ENCODE measurements at places on chromosomes 16 and 17.
A peak's percentile ranks its signal among the peaks of the same experiment; 100 is the strongest.

DNA sequence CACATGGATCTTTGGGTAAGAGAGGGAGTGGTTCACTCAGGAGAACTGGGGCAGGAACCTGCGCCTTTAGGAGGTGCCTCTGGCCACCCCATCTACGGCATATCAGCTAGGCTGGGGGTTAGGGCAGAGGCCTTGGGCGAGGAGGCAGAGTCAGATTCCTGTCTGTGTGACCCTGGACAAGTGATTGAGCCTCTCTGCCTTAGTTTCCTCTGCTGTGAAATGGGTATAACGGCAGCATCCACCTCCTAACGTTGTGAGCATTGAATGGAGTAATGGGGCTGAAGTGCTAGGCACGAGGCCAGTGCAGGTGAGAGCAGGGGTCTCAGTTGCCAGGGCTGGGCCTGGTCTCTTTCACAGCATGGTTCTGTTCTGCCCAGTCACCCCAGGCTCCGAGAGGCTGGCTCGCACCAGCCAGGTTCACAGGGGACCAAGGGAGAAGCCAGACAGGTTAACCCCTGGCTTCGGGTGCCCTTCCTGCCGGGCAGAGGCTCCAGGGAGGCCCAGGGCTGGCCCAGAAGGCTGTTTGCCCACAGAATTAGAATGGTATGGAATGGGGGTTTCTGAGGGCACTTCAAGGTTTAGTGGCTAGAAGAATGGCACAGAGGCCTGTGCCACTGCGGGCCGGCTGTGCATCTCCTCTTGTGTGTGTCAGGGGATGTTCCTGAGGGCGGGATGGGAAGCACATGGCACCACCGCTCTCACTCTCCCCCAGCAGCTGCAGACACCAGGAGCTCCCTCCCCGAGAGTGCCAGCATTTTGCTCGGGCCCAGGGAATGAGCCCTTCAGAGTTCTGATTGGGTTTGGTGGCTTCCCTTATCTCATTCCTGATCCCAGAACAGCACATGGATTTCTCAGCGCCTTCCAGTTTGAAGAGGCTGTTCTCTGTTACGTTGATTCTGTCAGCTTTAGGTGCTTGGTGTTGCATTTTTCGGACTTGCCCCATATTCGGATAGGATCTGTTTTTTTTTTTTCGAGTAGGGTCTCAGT is 23.8 kb downstream of the UNC13D start:
- DNase-seq: no peak

- DNase-seq: no peak
Observed at GRCh38 chr16:56106527-56106926, 84.8 kb upstream of the GNAO1 start.

DNA sequence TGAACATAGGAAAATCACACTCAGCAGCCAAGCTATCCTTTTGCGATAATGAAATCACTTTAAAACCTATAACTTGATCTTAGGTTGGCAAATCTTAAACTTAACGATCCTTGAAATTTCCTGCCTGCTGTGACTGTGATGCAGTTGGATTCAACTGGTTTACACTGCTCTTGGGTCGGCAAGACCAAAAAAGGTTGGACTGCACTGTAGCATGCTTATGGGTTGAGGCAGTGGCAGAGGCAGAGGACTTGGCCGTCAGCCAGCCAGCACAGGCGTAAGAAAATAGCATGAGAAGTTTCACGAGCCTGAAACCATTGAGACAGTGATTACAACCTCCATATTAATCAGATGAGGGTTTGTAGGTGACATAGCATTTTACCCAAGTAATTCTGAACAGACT is 21.4 kb downstream of the WSB1 start:
- DNase-seq: peak; percentile 88

GRCh38 chr17:47959825-47960655 is 2.4 kb upstream of the PRR15L start:
- no peak for DNase-seq

GRCh38 chr17:45739786-45740185 is 44.3 kb upstream of the CRHR1 start:
- DNase-seq: no peak

DNA sequence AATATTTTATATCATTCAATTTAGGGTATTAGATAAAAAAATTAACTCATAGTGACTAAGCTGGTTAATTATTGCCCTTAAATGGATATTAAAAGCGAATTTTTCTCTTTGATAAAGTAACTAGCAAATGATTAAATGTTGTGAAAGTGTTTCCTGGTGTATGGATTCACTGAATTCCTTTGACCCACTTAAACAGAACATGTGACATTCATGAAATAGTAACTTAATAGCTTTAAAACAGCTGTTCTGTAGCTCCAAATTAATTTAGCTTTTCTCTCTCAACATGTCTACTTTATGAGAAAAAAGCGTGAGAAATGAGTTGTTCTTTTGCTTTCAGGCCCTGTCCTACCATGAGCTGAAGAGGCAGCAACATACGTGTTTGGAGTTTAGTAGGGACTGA is 36.4 kb upstream of the APPBP2 start:
- peak; percentile 25 for DNase-seq

DNA sequence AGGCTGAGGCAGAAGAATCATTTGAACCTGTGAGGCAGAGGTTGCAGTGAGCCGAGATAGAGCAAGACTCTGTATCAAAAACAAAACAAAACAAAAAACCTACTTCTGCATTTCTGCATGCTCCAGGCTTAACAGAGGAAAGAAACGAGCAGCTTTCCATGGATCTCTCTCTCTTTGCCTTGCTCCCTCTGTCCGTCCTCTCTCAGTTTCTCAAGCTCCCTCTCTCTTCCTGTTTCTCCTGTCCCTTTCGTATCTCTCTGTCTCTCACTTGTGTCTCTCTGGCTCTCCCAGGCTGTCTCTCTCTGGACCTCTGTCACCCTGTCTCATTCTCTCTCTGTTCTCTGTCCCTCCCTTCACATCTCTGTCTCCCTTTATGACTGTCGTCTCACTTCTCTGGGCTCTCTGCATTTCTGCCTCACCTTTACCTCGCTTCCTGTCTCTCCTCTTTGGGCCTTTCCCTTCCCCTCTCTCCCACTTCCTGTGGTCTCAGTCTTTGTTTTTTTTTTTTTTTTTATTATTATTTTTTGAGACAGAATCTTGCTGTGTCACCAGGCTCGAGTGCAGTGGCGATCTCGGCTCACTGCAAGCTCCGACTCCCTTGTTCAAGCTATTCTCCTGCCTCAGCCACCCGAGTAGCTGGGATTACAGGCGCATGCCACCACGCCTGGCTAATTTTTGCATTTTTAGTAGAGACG is 4.1 kb upstream of the PITPNA start:
- DNase-seq: no peak

- DNase-seq: no peak
Observed at GRCh38 chr17:65071861-65072260, 15.3 kb upstream of the GNA13 start.

- no peak for DNase-seq
Observed at GRCh38 chr17:80124351-80124981, 22.5 kb downstream of the EIF4A3 start.

- DNase-seq: peak; percentile 99
Observed at GRCh38 chr16:4263504-4264436, 9.1 kb downstream of the TFAP4 start.

DNA sequence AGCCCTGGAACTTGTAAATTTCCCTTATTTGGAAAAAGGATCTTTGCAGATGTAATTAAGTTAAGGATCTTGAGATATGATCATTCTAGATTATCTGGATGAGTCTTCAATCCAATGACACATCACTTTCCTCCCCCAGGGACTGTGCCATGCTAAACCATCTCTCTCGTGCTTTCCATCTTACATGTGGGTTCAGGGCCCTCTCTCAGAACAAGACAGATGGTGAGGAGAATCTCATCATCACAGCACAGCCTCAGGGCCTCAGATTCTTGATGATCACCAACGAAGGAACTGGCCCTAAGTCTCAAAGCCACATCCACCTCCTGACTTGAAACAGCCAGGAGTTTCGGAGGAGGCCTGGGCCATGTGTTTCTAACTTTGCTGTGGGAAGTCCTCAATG is 78.7 kb downstream of the LITAF start:
- DNase-seq: no peak

DNA sequence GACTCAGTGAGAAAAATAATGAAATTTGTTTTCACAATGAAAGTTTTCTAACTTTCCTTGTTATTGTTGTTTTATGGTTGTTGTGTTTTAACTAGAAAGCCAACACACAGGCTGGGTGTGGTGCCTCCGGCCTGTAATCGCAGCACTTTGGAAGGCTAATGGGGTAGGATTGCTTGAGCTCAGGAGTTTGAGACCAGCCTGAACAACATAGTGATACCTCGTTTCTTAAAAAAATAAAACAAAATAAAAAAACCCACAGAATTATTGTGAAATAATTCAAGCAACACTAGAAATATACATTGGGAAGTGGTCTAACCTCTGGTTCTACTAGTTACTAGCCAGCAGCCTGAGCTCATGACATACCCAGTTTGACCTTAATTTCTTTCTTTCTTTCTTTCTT is 630 bp downstream of the MILR1 start:
- DNase-seq: peak; percentile 43

- no peak for DNase-seq
Observed at GRCh38 chr16:67723911-67724305, 4.8 kb upstream of the GFOD2 start.

GRCh38 chr16:12793865-12794240 is 9.8 kb downstream of the CPPED1 start:
- no peak for DNase-seq

- DNase-seq: no peak
Observed at GRCh38 chr16:88289001-88289400, 93.8 kb upstream of the ZNF469 start.

DNA sequence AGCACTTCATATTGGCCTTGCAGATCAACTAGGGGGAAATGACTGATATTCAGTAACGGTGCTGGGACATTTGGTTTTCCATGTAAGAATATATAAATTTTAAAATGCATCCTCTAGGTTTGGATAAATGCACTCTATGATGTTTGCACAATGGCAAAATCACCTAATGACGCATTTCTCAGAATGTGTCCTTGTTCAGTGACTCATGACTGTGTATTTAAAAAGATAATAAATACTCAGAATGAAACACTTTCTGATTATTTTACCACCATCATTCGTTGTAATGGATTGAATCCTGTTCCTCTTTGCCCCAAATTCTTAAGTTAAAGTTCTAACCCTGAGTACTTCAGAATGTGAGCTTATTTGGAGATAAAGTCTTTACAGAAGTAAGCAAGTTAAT is 17.2 kb upstream of the ADGRG1 start:
- no peak for DNase-seq

GRCh38 chr16:30692396-30693064 is 6.4 kb upstream of the SRCAP start:
- no peak for DNase-seq

- DNase-seq: no peak
Observed at GRCh38 chr16:28107232-28107631, 43.7 kb upstream of the GSG1L start.

DNA sequence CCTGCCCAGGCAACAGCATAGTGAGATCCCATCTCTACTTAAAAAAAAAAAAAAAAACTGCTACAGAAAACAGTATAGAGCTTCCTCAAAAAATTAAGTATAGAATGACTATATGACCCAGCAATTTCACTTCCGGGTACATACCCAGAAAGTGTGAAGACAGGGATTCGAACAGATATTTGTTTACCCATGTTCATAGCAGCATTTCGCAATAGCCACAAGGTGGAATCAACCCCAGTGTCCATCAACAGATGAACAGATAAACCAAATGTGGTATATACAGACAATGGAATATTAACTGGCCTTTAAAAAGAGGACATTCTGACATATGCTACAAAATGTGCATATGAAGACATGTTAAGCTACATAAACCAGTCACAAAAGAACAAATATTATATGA is 95.5 kb downstream of the CHD9NB start:
- no peak for DNase-seq

GRCh38 chr17:33976831-33977230 is 278.3 kb upstream of the CCL2 start:
- no peak for DNase-seq

DNA sequence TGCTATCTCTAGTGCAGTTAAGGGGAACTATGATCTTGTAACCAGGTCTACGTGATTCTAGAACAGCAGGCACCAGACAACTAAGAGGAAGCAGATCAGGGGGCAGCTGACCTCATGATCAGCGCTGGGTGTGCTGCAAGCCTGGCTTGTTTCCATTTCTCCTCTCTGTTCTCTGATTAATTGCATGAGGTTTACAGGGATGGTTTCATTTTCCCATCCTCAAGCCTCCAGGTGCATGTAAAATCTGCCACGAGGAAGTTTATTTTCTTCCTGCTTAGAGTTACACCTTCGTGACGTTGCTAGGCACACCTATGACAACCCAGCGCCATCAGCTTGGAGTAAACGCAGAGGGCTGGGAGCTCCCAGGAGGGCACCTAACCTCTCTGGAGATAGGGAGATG is 4.3 kb upstream of the NUPR1 start:
- peak; percentile 30 for DNase-seq

GRCh38 chr16:56749672-56750491 is 20.0 kb downstream of the NUP93 start:
- DNase-seq: no peak

- DNase-seq: no peak
Observed at GRCh38 chr17:16044487-16044886, 44.9 kb downstream of the TTC19 start.

- DNase-seq: no peak
Observed at GRCh38 chr17:72101526-72101925, 19.3 kb upstream of the SOX9 start.

DNA sequence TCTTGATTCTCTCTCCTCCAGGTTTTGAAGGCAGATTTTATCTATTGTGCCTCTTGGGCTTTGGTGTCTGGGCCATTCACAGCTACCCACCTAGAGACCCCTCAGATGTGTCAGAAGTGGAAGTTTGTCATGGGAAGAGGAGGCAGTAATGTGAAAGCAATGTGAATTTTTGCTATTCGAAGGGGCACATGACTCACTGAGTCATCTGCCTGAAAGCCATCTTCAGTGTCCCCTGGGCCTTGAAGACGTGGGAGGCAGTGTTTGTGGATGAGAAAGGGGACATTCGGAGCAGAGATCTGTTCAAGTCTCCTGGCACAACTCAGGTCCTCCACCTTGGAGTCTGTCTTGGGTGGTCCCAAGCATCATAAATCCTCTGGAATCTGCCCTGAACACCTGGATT is 530.2 kb downstream of the NPIPA7 start:
- no peak for DNase-seq

DNA sequence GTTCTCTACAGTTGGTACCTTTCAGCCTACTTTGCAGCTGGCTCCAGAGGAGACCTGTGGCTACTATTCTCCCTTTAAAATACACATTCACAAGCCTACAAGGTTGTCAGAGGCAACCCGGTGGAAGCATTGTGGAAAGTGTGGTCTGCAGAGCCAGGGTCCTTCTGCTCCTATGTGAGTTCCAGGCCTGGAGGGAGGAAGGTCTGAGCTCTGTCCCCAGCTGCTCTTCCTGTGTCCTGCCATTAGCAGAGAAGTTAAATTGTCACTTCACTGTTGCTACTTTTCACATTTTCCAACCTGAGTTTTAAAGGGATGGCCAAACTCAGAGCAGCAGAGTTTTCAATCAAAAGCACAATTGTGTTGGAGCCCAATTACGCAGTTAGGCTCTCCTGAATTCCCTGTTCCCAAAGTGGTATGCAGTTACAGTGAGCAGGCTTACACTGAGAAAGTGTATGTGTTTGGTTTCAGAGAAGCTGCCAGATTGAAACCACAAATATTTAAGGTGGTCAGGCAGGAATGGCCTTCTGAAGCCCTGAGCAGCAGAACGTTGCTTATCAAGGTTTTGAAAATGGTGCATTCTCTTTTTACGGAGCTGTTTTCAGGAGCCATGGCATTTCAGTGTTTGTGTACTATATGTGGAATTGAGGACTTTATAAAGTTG is 25.0 kb downstream of the MAP3K3 start:
- DNase-seq: peak; percentile 69

All from fibroblast of villous mesenchyme (primary cell).